NCI-H226 (cell line): ENCODE measurements at places on chromosomes 3 and 15.

DNA sequence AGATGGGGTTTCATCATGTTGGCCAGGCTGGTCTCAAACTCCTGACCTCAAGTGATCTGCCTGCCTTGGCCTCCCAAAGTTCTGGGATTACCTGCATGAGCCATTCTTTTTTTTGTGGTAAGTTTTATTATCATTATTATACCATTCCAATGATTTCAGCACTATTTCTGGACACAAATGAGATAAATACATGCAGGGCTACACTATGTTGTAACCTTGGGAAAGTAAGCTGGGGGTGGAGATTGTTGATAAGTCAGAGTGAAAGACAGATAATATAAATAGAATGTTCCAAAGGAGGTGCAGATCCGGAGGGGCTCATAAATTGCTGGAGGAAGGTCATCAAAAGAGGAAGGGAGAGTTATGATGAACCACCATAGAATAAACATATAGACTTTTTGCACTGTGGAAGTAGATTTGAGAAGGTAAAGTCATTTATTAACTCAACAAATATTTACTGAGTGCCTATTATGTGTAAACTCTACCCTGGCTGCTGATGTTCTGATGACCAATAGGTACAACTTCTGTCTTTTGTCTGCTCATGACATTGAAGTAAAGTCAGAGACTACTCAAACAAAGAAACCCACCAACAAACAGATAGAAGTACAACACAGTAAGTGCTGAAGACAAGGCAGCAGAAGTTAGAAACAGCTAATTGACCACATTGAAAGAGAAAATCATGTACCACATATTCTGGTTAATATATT lies 478.9 kb upstream of the GOLIM4 start:
- DNase-seq: no peak

- DNase-seq: no peak
These were observed 108.8 kb downstream of the XXYLT1 start for GRCh38 chr3:195162033-195162669.

DNA sequence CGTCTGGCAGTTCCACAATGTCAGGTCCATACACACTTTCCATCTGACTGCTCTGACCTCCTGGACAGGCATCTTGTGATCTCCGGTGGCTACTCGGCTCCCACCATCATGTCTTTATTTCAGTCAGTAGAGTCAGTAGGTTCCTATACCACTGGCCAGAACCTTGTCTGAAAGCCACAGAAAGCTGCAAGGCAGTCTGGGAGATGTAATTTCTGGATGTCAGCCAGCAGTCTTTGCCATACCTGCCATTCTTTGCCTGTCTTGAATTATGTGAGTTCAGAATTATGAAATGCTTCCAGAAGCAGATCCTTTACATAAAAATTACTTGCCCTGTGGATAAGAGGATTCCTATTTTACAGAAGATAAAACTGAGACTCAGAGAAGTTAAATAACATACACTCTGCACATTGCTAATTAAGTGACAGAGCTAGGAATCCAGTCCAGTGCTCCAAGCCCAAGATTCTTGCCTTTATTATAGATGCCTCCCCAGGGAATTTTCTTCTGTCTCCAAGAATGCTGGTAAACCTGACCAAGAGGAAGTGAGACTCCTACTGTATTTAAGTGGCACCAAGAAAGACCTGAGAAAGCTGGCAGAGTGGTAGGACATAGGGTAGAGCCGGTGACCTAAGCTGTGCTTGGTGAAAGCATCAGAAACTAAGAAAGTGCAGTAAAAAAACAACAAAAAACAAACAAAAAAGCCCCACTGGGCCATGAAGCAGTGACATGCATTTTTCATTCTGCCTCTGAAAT lies 75.6 kb downstream of the IQCH start:
- DNase-seq: peak; percentile 58

DNA sequence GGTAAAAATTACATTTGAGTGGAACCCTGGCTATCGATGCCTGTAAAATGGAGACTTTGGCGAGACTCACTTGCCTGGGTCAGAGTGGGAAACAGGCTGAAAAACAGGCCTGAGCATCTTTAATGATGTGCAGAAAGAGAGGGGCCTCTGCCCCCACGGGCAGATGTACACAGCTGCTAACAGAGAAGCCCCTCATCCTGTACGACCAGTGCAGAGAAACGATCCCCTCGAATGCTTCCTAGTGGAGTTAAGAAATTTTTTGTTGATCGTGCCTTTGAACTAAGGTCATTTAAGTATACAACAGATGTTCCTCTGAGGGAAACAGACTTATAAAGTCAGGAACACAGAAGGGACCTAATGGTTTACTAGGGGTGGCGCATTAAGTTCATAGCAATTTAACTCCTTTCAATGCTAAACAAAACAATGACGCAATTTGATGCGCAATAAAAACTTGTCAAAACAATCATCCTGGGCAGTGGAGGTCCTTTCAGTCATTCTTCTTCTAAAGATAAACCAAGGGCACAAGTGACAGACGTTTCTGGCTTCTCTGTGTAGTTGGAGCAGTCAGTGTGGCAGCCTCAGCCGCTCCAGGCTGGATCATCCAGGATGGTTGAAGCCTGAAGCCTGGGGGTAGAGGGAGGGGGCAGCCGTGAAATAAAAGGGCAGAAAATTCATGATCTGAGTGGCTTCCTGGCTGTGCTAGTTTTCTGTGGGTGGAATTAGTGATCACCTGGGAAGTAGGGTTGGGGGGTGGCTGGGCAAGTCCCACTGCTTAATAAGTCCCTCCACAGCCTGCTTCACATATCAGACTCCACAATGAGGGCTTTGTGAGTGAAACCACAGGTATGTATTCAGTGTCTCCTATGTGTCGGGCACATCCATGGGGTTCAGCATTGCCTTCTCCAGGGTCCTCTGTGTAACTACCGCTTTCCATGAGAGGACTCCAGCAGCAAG lies 50.8 kb upstream of the MRPS22 start:
- DNase-seq: no peak

DNA sequence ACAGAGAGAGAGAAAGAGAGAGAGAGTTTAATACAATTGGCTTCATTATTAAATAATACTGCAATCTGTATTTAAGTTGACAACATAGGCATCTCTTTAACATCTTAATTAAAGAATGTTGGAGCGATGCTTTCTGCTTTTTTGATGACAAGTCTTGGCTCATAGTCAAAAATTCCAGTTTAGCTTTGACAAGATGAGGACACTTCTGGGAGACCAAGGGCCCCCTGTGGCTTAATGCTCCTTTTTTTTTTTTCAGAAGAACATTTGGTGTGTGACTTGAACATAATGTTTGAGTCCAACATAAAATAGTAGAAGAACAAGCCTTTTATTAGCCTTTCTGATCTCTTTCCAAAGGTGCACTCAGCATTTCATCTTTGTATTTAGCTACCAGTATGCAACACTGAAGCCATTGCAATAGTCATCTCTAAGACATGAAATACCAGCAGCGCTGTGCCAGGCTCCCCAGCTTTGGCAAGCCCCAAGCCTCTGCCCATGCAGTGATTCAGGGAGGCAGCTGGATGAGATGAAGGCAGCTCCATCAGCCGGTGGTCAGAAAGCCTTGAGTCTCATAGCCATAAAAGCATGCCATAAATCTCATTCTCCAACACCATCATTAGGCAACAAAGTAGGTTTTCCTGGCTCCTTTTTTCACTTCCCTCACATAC lies 349.4 kb upstream of the SEMA6D start:
- DNase-seq: no peak

- no peak for DNase-seq
These were observed 13.6 kb downstream of the WNT7A start for GRCh38 chr3:13866041-13866965.

DNA sequence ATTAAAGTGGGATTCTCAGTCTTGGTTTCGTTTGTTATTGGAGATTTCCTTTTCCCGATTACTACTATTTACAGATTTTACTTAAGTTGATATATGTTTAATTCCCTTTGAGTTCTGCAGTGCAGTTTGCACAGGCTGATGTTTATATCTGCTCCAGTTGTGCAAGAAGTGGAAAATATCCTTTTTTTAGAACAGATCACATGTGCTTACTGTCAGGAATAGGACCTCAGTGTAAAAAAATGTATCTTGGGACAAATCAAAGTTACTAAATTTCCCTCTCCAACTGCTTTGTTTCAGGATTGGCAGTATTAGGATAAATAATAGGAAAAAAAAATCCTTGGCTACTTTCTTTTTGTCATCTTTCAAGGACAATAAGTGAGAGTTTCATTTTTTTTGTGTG lies 6.9 kb downstream of the MITF start:
- DNase-seq: no peak

DNA sequence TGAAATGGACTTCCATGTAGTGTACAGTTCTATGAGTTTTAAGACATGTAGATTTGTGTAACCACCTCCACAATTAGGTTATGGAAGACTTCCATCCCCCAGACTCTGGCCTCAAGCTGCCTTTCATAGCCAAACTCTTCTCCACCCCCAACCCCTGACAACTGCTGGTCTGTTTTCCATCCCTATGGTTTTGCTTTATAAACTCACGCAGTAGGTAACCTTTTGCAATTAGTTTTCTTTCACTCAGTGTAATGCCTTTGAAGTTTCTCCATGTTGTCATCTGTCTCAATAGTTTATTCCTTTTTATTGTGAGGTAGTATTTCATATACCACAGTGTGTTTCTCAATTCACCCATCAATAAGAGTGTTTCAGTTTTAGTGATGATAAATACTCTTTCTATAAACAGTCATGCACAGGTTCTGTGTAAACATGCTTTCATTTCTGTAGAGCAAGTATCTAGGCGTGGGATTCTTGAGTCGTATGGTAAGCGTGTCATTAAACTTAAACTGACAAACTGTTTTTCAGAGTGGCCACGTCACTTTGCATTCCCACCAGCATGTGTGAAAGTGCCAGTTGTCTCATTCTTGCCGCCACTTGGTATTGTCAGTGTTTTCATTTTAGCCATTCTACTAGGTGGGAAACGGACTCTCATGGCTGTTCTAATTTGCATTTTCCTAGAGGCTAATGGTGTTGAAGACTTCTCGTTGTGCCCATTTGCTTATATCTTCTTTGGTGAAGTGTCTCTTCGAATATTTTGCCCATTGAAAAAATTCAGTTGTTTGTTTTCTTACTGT lies 47.3 kb upstream of the ALDH1A3 start:
- no peak for DNase-seq

- peak; percentile 36 for DNase-seq
These were observed 21.3 kb downstream of the ADGRG7 start for GRCh38 chr3:100630664-100631063.

GRCh38 chr15:69631978-69632377 lies 179.4 kb downstream of the RPLP1 start:
- no peak for DNase-seq

DNA sequence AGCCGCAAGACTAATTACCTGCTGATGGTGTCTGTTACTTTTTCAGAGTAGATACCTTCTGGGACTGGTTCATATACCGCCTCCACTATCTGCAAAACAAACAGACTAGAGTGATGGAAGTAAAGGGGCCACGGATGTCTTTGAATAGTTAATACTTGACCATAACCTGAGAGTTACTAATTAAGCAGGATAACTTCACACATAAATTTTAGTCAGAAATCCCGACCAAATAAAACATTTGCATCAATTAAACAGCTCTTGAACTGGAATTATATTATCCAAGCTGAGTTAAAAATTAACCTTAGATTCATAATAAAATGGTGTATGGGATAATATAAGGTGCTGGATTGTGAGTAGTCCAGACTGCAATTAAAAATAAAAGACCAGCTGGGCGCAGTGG lies 167.7 kb downstream of the NEK10 start:
- no peak for DNase-seq

- peak; percentile 5 for DNase-seq
These were observed 57.9 kb downstream of the ARHGAP31 start for GRCh38 chr3:119352034-119352609.

DNA sequence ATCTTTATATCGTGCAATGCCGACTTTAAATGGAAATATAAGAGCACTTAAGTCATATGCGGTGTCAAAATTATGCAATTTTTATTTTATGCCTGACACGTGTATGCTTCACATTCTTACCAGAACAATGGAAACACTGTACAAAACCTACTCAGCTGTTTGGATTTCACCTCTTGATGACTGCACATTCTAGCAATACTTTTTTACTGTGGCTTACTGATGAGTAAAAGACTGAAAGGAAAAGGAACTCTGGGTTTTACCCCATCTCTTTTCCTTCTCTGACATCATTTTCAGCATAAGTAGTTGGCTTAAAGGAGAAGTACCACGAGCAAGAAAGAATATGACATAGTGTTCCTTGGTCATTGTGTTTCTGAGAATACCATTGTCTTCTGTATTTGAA lies 142.8 kb downstream of the POLR2M start:
- DNase-seq: no peak

DNA sequence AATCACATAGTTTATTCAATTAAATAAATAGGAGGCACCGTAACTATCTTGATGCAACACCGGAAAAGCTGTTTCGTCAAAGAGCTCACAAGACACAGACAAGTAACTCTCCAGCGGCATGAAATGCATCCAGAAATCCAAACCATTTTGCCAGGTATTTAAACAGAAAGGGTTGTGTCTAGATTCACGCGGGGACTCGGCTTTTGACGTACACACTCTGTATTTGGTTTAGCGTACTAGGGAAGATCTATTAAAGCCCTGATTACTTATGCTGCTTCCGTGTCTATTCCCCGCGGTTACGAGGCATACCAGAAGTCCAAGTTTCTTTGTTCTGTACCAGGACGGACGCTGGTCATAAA lies 718 bp downstream of the BNIP2 start:
- DNase-seq: peak; percentile 44

DNA sequence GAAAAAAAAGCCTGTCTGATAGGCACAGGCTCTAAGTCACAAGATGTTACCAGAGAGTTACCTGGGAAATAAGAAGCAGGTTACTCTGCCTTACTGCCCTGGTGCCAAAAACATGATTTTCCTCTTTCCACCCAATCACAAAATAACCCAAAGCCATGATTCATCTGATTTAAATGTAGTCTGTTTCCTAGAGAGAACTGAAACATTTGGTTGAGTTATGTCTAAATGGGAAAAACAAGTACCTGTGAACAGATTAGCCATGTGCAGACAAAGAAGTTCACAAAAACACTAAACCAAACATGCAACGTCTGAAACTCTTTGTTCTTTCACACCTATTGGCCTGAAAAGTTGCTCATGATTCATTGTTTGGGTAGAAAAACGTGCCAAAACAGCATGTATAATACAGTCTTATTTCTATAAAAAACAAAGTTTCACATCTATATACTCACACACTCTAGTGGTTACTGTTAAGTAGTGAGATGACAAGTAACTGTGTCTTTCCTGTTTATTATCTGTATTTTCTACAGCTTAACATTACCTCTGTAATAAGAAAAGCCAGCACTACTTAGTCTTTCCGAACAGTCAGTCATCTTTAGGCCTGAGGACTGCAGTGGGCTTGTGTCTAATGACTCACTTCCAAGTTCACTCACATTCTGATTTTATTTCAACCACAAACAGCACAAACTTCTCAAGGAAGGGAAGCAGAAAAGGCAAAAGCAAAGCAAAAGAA lies 30.2 kb downstream of the FAM174B start:
- DNase-seq: peak; percentile 33

GRCh38 chr3:187286467-187287059 lies 5.0 kb downstream of the MASP1 start:
- peak; percentile 6 for DNase-seq

DNA sequence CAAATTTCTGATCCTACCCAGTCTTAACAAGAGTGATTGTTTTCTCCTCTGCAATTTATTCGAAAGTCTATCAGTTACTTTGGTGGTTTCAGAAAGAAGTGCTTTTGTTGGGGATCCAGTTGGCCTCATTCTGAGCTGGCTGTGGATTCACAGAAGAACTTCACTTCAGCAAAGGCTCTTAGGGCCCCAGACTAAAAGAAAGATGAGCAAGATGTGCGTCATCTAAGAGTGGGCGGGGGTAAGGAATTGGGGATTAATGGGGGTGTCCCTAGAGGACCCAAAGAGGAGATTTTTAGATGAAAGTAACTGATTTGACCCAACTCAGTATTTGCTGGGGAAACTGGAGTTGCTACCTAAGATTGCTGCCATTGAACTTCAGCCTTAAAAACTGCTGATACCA lies 63.9 kb upstream of the TSEN2 start:
- no peak for DNase-seq
